AG09319 (cell line): ENCODE measurements at places on chromosomes 4 and X.

DNA sequence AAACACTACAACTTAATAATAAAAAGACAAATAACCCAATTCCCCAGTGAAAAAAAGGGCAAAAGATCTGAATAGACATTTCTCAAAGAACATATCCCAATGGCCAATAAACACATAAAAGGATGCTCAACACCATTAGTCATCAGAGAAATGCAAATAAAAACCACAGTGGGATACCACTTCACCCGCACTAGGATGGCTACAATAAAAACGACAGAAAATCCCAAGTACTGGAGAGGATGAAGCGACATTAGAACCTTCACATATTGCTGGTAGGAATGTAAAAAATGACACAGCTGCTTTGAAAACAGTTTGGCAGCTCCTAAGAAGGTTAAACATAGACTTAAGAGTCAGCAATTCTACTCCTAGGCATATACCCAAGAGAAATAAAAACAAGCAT is 140.6 kb upstream of the ARX start:
- no peak for DNase-seq

DNA sequence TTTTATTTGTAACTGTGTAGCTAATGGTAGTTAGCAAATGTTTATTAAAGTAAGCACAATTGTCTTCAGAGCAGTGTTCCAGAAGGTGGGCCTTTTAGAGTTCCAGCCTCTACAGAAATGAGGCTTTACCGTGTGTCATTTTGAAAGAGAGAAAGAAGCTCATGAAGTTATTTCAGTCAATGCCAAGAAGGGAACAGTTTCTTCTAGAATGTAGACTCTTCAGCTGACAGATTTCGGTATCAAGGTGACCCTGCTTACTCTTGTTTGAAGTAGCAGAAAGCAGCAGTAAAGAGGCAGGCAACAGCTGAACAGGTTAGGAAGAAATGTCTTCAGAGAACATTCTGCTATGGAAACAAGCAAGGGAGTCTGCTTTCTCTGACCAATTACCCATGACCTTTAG is 93.6 kb downstream of the TASL start:
- no peak for DNase-seq

DNA sequence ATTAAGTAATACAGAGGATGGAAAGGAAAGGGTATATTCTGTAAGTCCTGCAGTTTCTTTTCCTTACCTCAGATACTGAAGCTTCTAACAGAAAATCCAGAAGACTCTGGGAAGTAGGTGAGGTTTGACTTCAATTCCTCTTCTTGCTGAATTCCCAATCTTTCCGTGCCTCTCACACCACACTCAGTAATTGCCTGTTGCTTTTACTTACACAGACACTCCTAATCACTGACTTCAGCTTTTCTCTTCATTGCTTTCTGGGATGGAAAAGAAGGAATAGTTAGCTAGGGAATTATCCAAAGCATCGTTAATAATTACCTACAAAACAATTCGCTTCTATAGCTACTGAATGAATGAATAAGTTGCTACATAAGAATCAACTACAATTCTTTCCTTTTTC is 163.6 kb downstream of the FBXO8 start:
- no peak for DNase-seq

DNA sequence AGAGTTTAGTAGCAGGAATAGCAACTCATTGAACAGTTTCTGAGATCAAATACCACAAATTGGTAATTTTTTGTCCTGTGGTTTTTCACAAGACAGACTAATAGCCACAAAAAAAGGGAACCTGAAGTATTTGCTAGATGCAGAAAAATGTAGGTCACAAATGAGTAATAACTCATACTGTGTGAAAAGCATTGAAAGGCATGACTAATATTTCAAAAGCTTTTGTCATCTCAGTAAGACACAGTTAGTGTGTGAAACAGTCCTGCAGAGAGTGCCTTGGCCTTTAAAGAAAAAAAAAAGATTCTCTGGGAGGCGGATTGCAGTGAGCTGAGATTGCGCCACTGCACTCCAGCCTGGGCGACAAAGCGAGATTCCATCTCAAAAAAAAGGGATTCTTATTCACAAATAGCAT is 31.4 kb upstream of the SLC25A31 start:
- no peak for DNase-seq

DNA sequence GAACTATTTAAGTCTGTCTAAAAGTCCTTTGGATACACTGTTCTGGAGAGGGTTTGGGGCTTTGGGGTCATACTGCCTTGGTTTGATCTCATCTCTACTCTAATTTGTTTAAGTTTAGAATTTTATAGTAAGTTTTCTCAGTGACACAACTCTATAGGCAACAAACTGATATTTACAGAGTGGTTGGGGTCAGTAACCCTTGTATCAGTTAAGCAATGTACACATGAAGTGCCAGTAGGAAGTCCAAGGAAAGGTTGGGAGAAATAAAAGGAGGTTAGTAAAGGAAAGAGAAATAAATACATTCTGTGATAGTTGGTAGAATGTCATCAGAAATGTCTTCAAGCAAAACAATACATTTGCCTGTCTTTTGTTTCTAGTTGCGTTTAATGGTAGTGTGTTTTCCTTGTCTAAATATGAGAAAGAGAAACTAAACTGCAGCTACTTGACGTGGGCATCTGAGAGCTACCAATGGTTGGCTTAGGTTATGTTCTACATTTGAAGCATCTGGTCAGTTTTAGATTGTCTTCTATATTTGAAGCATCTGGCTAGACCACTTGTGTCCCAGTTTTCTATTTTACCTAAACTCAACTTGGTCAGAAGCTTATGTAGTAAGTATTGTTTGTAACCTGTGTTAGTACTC is 6.9 kb downstream of the ATP7A start:
- DNase-seq, result no peak

DNA sequence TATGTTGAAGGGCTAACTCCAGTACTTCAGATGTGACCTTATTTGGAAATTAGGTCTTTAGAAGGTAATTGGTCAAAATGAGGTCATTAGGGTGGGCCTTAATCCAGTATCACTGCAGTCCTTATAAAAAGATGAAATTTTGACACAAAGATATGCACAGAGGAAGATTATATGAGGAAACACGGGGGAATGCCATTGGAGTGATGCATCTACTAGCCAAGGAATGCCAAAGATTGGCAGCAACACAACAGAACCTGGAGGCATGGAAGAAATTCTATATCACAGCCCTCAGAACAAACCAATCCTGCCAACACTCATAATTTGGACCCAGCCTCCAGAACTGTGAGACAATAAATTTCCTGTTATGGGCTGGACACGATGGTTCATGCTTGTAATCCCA is 17.6 kb downstream of the TRIM61 start:
- no peak for DNase-seq

GRCh38 chr4:74364652-74365491 is at the start of gene EREG:
EREG (plus strand) TSS chr4:74365145; CDS start chr4:74365309, 164 bp downstream.
- DNase-seq, result no peak

- no peak for DNase-seq
Observed at GRCh38 chrX:56468441-56468840, 95.0 kb upstream of the UBQLN2 start.

DNA sequence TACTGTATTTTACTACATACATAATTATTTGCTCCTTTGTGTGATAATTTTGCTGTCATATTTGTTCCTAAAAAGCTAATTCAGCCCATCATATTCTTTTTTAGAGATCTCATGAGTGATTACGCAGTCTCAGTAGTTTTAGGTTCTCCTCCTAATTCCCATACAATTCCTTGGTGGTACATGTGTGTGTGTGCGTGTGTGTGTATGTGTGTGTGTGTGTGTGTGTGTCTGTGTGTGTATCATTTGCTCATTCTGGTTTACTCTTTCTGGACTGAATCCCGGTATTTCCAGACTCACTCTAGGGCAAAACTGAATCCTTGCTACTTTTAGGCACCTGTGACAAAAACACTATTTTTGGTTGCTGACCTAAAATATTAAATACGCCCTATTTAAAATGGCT is 34.9 kb downstream of the STK26 start:
- no peak for DNase-seq

- no peak for DNase-seq
Observed at GRCh38 chrX:56729152-56729850, at the start of gene NBDY. NBDY (plus strand) TSS chrX:56729243; CDS start chrX:56729354, 111 bp downstream.

GRCh38 chr4:184383497-184384055 is 90.8 kb downstream of the IRF2 start:
- peak; percentile 69 for DNase-seq

DNA sequence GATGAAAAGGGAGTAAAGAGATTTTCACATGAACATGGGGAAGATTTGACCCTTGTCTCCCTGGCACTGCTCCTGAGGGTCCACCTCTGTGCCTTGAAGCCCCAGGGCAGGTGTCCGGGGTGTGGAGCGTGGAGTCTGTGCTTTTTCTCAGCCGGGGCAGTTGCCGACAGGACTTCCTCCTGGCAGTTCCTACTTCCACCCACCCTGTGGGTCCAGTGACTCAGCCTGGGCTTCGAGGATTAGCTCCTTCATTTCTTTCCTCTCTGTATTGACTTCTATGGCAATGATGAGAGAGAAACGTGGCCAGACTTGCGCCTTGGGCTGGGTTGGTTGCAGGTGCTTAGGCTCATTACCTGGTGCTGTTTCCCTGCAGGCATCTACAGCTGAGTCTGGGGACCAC is 35.9 kb upstream of the CLCN4 start:
- no peak for DNase-seq

GRCh38 chrX:6568031-6568430 is 33.1 kb upstream of the VCX3A start:
- no peak for DNase-seq

GRCh38 chr4:148434075-148434773 is 8.0 kb downstream of the NR3C2 start:
- DNase-seq, result no peak

GRCh38 chr4:118193421-118193820 is 159.1 kb downstream of the NDST3 start:
- DNase-seq, result no peak

GRCh38 chr4:4914965-4915845 is 55.7 kb downstream of the MSX1 start:
- DNase-seq, result no peak

DNA sequence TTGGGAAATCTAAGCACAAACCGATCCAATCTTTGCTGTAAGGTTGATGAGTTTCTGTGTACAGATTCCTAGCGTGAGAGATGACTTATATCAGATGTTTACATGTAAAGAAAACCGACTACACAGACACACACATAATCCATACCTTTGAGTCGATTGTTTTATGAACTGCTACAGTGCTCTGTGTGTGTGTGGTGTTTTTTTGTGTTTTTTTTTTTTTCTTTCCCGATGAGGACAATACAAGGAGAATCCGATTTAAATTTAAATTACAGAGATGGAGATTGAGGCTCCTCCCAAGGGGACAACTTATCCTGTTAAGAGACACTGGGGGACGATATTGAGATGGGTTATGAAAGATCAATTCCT is 461 bp upstream of the SLC9A6 start:
- DNase-seq, result no peak

- DNase-seq, result no peak
Observed at GRCh38 chr4:2865196-2865780, 21.6 kb downstream of the ADD1 start.

DNA sequence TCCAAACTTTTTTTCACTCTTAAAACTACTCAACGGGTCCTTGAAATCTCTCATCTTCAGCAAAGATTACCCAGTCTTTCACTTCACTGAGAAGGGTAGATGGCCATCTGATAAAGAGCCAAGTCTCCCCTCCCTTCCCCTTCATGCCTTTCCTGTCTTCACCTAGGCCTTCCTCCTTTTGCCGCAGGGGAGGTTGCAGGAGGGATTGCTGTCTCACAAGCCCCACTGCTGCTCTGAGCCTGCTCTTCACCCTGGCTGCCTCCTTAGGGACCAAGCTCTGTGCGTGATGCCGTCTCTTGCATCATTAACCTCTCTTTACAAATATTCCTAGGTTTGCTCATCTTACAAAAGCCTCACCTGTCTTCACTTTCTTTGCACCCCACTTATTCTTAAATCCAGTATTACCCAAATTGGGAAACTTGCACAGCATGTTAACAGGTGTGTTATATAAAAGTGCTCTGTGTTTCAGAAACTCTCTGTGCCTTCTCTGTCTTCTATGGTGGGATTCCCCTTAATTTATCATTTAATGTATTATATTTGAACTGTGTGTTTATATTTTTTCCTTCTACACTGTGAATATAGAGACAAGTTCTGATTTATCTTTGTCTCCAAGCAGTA is 3.8 kb downstream of the ZFX start:
- DNase-seq, result no peak

DNA sequence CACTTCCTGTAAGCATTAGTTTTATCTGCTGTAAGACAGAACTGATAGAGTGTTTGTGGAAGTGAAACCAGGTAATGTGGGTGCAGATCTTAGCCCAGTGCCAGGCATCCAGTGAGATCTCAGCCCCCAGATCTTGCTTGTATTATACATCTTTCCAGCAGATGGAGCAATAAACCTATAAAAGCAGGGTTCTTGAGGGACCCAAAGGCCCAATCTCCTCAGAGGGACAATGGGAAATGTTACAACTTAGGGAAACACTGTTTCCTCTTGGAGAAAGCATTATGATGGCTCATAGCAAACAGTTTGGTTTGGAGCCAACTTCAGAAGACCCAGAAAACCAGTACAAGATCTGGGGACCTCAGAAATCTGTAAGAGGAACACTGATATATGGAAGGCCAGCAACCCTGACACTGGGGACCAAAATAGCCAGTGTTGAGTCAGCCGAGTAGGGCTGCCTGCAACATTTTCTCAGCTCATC is 206.3 kb downstream of the SLC7A11 start:
- no peak for DNase-seq

- DNase-seq, result no peak
Observed at GRCh38 chr4:8052160-8052691, 106.4 kb downstream of the ABLIM2 start.

DNA sequence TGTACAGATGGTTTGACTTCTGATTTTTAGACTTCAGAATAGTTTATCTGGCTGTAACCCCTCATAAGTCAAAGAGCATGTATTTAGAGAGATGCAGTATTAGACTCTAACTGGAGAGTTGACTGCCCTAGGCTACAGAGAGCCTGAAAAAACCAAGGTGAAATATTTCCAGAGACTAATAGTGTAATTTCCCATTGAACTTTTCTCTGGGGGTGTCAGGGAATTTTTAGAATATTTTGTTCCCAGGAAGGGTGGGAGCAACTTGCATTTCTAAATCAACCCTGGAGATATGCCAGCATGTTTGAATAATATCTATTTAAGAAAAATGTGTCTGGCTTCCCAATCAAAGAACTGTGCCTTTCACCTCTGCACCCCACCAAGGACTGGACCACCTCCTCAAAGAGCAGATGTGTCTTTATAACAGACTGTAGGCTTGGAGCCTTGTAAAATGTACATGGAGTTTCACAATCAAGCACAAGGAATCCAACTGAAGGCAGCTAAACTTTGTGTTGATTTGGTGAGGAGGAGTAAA is 2.0 kb downstream of the ANXA3 start:
- DNase-seq, result no peak

DNA sequence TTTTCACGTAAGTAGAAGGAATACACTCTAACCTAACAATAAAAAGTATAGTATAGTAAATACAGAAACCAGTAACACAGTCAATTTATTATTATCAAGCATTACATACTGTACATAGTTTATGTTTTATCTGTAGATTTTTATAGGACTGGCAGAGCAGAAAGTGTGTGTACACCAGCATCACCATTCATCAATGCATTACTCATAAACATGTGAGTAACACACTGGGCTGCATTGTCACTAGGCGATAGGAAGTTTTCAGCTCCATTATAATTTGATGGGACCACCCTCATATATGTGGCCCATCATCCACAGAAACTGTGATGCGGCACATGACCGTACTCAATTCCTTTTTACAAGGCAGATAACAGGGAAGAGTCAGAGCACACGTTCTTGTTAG is 137.8 kb upstream of the RBPJ start:
- DNase-seq, result no peak
